Breast epithelium (tissue), 4 donors: ENCODE measurements at places on chromosomes 12 and 14. TPM values are rescaled to one million over a fixed set of nuclear protein-coding genes. Genes with fewer than 3 reads are reported as not detected.

RNASE3 gene
- total RNA-seq = not detected

TMEM121 gene
- total RNA-seq = 2.4 TPM

JAG2 gene
- total RNA-seq = 4.2 TPM

DEPDC4 gene
- total RNA-seq = 2.3 TPM

COCH gene
- total RNA-seq = 0.66 TPM

IFNG-AS1 gene
- total RNA-seq = not detected

GNB3 gene
- total RNA-seq = 0.80 TPM

CEP170B gene
- total RNA-seq = 10.1 TPM

DNA sequence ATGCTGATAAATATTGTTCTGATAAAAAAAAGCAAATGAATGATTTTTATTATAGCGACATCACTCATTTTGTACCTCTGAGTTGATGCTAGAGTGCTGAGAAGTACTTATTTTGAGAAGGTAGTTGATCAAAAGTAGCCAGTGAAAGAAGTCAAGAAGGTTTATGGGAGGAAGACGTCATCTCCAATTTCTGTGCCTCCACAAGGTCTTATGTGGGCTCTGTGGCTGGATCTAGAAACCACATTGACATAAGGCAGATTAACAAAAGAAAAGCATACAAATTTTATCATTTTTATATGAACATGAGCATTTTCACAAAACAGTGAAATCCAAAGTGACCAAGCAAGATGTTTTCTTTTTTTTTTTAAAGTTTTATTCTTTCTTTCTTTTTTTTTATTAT, 289.5 kb upstream of the FAR2 start:
- no peak for DNase-seq

DNA sequence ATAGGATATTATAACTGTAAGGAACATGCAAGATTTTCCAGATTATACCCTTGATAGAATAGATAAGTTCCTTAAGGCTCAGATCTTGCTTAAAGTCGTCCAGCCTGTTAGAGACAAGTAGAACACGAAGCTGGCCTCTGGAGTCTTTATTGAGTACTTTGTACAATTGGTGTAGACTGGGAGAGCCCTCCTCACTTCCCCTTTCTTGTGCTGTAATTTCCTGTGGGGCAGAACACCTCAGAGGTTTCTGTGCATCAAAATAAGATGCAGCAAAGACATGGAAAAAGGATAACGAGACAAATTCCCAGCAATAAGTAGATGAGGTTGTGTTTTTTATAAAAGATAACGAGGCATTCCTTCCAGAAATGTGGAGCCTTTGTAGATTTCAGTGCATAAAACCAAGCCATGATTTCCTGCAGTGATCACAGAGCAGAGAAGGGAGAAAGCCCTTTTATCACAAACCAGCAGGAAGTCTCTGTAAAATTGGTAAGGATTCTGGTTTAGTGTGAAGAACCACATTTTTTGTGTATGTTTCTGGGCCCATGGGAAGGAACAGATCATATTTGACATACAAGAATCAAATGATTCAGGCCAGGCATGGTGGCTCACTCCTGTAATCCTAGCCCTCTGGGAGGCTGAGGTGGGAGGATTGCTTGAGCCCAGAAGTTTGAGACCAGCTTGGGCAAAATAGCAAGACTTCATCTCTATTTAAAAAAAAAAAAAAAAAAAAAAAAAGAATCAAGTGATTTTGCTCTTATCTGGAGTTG, 18.0 kb downstream of the GPRC5A start:
- no peak for DNase-seq

DNA sequence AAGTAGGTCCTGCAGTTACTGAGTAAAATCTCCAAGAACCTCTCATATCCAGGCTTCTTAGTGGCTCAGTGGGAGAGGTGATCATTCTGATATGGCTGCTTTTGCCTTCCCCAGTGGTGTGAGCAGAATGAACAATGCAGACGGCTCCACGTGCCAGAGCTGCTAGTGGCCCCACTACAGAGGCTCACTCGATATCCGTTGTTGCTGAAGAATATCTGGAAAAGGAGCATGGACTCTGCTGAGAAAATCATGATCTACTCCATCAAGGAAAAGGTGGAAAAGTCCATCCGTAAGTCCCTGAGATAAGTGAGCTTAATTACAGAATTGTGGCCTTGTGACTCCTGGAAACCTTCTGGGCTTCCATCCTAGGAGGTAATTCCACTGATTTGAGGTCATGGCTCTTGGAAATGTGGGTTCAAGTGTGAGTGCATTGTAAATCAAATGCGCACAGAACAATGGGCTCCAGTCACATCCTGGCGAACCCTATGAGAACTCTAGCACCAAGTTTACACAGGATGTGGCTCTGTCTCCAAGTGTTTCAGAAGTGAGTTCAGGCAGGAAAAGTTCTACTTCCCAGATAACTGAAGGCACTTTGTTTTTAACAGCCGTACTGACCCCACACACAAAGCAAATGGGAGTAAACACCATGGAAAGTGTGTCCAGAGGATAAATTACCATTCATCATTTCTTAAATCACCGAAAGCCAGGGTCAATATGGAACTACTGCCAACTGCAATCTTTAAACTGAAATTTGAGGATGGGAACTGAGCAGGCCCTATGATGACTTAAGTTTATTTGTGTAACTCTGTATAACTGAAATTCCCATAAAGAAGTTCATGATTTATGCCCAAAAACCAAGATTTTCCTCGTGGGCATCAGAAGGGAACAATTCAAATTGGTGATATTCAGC, 51.4 kb downstream of the PLEKHG7 start:
- no peak for DNase-seq

- no peak for DNase-seq
Measured at GRCh38 chr12:60874091-60874490, 1278.3 kb downstream of the SLC16A7 start.

DNA sequence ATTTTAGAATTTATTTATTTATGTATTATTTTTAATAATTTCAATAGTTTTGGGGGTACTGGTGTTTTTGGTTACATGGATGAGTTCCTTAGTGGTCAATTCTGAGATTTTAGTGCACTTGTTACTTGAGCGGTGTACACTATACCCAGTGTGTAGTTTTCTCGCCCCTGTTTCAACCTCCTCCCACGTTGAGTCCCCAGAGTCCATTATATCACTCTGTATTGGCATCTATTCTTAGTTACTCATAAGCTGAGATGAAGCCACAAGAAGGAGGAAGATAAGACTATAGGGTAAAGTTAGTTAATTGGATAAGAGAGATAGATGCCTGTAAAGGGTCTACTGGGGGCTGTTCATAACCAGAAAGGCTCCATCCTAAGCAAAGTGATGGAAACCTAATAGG, 4.0 kb downstream of the C1S start:
- no peak for DNase-seq

DNA sequence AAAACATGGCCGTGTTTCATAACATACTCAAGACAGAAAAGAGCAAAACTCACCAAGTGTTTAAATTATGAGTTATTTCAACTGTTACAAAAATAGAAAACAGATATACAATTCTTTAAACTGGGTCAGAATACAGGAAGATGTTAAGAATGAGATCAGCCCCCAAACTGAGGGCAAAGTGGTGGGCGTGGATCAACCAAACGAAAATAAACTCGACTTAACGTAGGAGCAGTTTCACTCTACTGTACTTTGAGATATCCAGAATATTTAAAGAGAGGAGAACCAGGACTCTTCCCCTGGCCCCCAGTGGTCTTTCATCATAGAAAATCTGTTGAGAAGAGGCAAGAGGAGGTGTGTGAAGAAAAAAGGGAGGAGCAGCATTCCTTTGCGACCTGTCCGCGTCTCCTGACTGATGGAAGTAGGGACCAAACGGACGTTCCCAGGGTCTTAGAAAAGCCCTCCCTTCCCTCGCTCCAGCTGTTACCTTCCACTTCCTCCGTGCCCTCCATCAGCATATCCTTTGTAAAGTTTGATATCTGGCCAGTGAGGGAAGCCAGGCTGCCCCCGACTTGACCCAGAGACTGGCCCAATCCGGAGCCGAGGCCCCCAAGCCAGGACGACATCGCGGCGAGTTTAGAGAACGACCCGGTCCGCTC, 668 bp downstream of the TRIP11 start:
- peak; percentile 33 for DNase-seq

- peak; percentile 97 for DNase-seq
Measured at GRCh38 chr12:51172515-51173431, at the start of gene TFCP2. TFCP2 (minus strand) TSS chr12:51173135; CDS start chr12:51172422, 713 bp downstream.

GRCh38 chr12:116818341-116818856, 62.8 kb downstream of the HRK start:
- DNase-seq = no peak

GRCh38 chr12:120225852-120226640, 25.1 kb upstream of the RPLP0 start:
- no peak for DNase-seq

DNA sequence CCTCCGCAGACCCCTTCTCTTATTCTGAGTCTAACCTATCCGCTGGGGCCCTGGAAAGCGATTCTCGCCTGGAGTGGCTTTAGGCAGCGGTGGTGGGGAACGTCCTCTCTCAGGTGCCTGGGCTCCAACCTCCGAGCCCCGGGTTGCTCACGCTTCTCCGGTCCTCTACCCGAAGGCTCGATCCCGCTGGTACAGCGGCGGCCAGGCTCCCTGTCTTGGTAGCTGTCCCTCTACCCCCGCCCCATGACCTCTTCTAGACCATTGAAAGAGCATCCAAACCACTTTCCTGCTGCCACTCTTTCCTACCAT, 505 bp upstream of the HEBP1 start:
- peak; percentile 56 for DNase-seq
